ENCODE measurements at places on chromosomes 2 and 18.

DNA sequence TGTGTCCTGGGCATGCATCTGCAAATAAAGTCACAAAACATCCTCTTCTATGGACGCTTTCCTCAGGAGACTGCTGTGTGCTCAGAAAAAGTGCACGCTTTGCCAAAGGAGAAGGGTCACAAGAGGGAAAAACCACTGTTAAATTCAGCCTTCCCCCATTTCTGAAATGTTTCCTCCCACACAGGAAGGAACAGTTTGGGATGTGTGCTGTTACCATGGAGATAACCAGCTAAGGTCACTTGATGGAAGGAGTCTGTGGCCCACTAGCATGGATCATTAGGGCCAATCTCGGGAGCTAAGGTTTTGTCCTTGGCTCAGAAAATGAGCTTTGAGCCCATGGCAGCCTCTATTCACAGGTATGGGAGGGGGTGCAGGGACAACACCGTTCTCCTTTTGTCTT is 5.6 kb downstream of the KCNE4 start:
- no peak for DNase-seq

GRCh38 chr2:239595726-239596125 is 194.9 kb upstream of the HDAC4 start:
- DNase-seq: no peak

DNA sequence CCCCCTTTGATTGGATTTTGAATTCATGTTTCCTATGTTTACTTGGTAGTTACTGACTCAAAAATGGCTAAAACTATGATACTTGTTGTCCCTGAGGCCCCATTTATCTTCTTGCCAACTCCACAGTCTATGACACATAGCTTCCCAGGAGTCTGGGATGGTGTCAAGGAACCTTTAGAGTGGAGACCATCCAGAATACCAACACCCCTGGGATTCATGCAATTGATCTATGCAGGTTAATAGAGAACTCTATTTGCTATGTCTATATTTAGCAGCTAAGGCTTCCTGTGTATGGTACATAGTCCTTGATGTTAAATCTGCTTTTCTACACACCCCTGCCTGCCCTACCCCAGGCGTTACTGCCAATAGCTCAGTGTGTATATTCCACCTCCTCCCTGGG is 218.5 kb upstream of the HDAC4 start:
- no peak for DNase-seq

- DNase-seq: no peak
Observed at GRCh38 chr2:71720596-71721361, 267.4 kb downstream of the DYSF start.

GRCh38 chr2:153433403-153433802 is 45.2 kb downstream of the RPRM start:
- DNase-seq: no peak

DNA sequence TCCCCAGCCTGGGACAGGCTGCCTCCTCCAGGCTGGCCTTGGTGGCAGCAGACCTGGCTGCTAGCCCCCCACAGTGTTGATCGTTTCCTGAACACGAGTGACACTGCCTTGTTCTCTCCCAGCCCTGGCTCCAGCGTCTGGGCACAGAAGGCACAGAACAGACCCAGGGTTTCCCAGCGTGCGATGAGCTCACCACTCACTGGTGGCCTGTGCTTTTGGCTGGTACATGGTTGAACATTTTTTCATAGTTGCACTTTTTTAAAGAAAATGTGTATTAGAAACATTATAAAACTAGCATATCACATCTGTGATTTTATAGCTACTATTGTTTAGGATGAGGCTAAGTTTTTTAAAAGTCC is 40.9 kb downstream of the SCTR start:
- DNase-seq: no peak

DNA sequence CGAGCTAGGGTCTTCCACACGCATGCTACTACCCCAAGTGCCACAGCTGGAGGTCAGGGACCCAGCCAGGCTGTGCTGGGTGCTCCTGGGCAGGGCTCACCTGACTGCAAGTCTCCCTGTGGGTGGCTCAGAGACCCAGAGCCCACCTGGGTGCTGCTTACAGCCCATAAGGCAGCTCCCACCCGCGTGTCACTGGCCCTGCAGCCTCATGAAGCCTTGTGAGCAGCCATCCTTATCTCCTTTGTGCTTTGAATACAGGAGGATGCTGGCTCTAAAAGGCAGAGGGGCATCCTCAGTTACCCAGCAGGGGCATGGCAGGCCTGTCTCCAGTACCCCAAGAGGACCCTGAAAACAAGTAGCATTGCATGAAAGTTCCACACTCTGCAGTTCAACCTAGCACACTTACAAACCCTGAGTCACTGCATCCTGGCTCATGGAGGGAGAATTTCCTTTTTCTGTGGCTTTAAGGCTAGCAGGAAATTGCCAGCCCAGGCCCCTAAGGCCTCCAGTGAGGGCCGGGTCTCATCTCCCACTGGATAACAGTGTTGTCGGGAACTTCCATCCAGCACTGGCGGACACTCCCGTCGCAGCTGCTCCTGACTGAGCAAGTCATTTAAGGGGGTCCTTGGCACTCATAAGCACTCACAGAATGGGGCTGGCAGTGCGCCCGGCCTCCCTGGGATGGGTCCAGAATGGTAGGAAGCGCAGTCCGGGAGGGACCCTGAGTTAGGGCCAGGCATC is 137.1 kb downstream of the RPIA start:
- DNase-seq: no peak

DNA sequence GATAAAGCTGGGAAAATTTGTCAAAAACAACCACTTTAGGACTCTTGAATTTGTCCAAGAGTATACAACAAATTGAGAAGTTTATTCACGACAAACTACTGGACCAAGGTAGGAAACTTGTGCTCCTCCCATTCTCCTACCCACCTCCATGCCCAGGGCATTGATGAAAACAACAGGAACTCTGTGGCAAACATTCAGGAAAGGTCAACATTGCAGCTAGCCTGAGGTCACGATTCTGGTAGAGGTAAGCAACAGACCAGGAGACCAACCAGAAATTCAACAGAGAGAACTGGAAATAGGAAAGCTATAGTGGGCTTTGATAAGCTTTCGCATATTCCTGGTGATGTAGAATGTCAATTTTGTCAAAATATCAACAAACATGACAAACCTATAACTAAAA is 209.1 kb upstream of the CTAGE1 start:
- DNase-seq: no peak

DNA sequence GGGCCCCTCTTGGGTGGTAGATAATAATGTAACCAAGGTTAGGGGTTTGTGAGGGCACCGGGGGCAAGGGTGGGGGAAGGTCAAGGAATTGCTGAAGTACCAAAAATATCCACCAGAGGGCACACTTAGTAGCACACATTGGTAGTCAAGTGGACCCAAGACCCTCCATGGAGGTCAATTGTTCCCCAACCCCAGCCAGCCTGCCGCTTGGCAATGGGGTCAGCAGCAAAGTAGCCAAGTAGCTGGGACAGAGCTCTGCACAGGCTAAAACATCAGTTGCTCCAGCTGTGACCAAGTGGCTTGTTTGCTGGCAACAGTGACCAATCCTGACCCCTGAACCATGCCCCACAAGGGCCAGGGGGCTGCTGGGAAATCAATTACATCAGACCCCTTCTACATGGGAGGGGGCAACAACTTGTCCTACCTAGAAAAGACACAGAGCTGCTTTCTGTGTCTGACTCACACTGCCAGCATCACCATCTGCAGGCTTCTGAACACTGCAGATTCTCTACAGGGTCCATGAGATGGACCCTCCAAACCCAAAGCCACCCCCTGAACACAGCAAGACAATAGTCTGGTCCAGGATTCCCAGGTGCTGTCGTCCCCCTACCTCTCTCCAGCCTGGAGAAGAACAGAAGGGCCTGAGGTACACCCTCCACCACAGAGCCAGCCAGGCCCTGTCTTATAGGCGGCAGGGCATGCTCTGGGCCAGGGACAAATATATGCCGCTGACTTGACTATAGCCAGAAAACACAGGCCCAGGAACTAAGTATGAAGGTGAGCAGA is 76.0 kb downstream of the EMX1 start:
- DNase-seq: peak; percentile 76

GRCh38 chr2:128717758-128718710 is 399.4 kb upstream of the HS6ST1 start:
- no peak for DNase-seq

GRCh38 chr2:173221937-173222594 is 132.6 kb upstream of the CDCA7 start:
- no peak for DNase-seq

DNA sequence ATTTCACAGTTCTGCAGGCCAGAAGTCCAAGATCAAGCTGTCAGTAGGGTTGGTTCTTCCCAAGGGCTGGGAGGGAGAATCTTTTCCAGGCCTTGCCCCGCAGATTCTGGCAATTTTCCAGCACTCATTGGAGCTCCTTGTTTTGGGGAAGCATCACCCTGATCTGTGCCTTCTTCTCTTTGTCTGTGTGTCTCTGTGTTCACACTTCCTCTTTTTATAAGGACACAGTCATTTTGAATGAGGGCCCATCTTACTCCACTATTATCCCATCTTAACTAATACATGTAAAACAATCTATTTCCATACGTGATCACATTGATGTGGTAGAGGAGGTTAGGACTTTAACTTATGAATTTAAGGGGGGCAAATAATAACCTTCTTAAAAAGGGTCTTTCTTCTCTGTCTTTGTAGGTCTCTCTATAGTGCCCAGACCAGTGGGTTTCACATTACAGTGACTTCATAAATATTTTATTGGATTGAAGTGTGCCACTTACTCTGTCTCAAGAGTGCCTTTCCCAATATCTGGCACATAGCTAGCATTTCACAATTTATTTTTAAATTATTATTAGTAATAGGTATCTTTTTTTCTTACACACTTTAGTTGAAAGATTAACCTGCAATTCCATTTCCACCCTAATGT is 68.9 kb upstream of the CBLN2 start:
- no peak for DNase-seq

- DNase-seq: no peak
Observed at GRCh38 chr18:76390452-76391035, 104.5 kb downstream of the ZNF516 start.

- no peak for DNase-seq
Observed at GRCh38 chr2:1415501-1415900, 2.2 kb downstream of the TPO start.

DNA sequence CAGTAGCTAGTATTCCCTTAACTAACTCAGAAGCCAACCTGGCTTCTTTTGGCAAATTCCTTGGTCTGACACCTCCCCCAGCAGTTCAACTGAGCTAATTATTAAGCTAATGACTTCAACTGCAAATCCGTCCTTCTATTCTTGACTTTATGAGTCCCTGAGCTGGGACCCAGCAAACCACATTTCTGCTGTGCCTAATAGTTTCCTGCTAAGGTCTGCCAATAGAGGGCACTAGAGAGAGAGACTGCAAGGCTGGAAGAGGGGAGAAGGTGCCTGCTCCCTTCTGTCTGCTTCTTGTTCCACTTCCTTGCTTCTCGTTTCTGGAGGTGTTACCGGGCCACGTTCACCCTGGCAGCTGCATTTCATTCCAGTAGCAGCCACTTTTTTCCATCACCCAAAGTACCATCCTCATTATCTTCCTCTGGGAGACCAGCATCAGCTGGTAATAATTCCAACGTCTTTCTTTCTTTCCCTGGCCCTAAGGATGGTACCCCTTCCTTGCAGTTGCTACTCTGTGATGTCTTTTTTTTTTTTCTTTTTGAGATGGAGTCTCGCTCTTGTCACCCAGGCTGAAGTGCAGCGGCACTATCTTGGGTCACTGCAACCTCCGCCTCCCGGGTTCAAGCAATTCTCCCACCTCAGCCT is 352.0 kb downstream of the TNS1 start:
- peak; percentile 38 for DNase-seq

GRCh38 chr2:201882353-201883090 is 76.2 kb downstream of the CDK15 start:
- DNase-seq: no peak

DNA sequence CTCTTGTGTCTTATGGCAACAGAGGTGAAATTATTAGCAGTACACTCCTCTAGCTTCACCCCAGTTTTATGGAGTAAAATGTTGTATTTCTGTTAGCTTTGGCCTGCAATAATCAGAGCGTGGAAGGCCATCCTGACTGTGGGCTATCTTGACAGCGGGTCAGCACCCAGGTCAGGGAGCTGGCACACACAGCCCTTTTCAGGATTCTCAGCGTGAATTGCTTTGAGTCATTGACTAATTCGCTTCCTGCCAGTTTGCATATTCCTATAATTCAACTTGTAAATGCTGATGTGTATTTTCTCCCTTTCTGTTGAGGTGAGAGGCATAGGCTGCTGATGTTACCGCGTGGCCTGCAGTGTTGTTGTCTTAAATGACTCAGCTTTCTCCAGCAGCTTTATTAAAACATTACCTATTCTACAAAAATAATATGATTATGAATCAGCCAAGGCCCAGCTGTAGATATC is 109.6 kb upstream of the EML6 start:
- DNase-seq: no peak

- no peak for DNase-seq
Observed at GRCh38 chr18:58359218-58359617, 269.7 kb downstream of the ALPK2 start.

DNA sequence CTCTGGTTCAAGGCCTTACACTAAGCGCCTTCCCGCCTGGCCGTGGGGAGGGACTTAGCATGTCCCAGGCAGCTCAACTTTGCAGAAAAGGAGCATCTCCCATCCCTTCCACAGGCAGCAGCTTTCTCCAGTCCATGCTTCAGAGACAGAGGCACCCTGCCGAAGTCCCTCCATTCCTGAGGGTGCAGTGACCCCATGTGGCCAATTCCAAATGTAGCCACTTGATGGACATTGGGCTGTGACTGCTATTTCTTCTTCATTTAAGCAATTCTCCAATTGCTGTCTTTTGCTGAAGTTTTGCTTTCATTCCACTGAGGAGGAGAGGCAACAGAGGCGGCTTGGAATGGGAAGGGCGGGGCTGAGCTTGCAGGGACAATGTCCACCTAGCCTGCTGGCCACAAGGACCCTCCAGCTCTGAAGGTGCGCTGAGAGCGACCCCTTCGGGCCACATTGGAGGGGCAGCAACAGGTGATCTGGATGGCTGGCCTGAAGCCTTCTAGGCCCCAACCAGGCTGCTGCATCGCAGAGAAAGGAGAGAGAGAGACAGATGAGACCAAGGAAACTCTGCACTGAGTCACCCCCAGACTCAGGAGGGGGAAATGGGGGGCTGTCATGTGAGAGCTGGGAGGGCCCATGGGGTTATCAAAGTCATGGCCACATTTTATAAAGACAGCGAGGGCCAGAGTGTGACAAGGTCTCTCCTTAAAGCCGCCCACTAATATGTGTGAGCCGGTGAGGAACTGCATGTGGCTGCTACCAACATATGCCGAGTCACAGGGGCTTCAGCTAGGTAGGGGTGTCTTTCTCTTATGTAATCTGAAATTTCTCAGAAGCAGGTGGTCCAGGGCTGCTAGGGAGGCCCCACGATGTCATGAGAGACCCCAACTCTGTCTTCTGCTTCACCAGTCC is 61.3 kb downstream of the LONRF2 start:
- DNase-seq: peak; percentile 69

- no peak for DNase-seq
Observed at GRCh38 chr2:30886080-30886479, 78.8 kb upstream of the CAPN13 start.

GRCh38 chr2:29579495-29580169 is 341.8 kb downstream of the ALK start:
- no peak for DNase-seq
